ENCODE measurements at places on chromosomes 12 and 14.

GRCh38 chr12:25824734-25825133, 133.7 kb upstream of the RASSF8 start:
- no peak overlapping the region for H3K4me3 ChIP-seq
- no peaks in the 10 kb centered on the region for H3K4me1 ChIP-seq
- H3K27ac ChIP-seq = no peak overlapping the region
- H3K36me3 ChIP-seq = no peaks in the 10 kb centered on the region
- DNase-seq = no peak
- no peaks in the 10 kb centered on the region for H3K27me3 ChIP-seq

- H3K4me1 ChIP-seq = no peaks in the 10 kb centered on the region
- no peak for DNase-seq
- no peak overlapping the region for H3K4me3 ChIP-seq
- no peak overlapping the region for H3K27ac ChIP-seq
These were observed 8.3 kb upstream of the RTL1 start for GRCh38 chr14:100911665-100912316.

DNA sequence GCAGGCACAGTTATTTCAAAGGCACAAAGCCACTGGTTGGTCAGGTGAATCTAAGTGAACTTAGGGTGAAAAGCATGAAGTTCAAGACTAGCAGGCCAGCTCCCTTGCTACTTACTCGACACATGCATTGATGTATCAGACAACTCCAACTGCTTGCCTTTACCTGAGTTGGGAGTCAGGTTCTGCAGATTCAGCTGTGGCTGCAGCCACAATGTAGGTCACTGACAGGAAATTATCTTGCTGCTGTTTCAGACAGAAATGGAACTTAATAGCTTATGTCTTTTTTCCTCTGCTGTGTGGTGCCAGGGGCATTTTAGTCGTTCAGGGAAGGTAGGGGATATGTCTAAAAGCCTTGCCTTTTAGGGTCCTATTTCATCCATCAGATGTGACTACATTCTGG, 125.6 kb upstream of the RPH3A start:
- no peaks in the 10 kb centered on the region for H3K27me3 ChIP-seq
- no peak overlapping the region for H3K27ac ChIP-seq
- no peak overlapping the region for H3K4me3 ChIP-seq
- DNase-seq = no peak
- no peaks in the 10 kb centered on the region for H3K36me3 ChIP-seq
- no peaks in the 10 kb centered on the region for H3K4me1 ChIP-seq

DNA sequence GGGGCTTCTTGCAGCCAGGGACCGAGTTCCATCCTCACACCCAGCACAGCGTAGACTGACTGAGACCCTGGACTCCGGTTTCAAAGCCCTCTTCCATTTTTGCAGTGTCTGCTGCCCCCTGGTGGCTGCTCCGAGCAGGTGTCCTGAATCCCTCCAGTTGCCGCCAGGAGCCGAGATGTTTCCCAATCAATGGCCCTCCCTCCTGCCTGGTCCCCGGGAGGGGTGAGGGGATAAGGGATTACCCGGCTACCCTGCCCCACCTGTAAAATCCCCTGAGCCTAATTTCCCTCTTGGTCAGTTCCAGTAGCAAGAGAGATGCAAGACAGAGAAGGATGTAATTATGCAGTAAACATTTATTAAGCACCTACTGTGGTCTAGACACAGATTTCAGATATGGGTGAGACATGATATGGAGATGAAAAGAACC, 55.0 kb downstream of the PHETA1 start:
- DNase-seq = peak; percentile 76
- no peak overlapping the region for H3K4me3 ChIP-seq
- H3K36me3 ChIP-seq = no peaks in the 10 kb centered on the region

GRCh38 chr12:97235102-97235501, 227.5 kb upstream of the RMST start:
- no peaks in the 10 kb centered on the region for H3K27me3 ChIP-seq
- no peaks in the 10 kb centered on the region for H3K4me1 ChIP-seq
- H3K4me3 ChIP-seq = no peak overlapping the region
- no peak overlapping the region for H3K27ac ChIP-seq
- peak; percentile 81 for DNase-seq
- no peaks in the 10 kb centered on the region for H3K36me3 ChIP-seq

Data from kidney (tissue), 22 donors.